ENCODE measurements at places on chromosomes 7 and 10.

DNA sequence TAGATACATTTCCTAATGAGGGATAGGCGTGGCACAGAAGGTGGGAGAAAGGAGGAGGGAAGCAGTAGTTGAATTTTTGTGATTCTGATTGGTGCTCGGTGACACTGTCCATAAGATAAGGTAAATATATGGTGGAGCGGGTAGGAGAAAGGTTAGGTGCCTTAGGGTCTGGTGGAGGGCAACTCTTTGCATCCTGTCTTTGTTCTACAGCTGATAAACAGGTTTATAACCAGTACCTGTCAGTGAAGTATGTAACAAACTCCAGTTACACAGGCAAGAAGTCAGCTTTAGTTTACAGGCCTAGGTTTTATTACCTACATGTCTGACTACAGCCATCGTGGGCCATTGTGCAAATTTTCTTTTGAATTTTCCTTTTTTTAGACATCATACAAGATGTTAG is 10.9 kb upstream of the FAM180A start:
- no peak for DNase-seq

GRCh38 chr7:19102884-19103283 is 14.6 kb downstream of the TWIST1 start:
- DNase-seq: no peak

DNA sequence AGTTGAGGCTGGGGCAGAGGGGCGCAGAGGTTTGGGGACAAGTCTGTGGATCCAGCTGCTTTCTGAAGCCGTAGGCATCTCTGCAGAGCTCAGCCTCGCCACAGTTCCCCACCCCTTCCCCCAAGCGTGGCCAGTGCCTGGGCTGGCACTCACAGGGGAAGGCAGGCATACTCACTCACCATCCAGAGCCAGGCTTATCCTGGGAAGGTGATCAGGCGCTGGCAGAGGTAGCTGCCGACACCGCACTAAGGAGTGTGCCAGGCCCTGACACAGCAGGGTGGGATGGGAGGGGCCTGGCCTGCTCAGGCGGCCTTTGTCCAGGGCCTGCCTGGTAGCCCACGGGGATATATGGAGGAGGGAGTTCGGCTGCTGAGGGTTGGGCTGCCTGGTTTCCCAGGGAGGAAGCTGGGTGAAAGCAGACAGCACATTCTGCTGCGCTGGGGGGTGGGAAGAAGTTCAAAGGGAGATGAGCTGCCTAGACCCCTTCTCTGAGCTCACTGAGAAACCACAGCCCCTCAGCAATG is 15.9 kb downstream of the VSIR start:
- DNase-seq: no peak

- no peak for DNase-seq
Measured at GRCh38 chr10:9561821-9562505, 1455.7 kb upstream of the CELF2 start.

DNA sequence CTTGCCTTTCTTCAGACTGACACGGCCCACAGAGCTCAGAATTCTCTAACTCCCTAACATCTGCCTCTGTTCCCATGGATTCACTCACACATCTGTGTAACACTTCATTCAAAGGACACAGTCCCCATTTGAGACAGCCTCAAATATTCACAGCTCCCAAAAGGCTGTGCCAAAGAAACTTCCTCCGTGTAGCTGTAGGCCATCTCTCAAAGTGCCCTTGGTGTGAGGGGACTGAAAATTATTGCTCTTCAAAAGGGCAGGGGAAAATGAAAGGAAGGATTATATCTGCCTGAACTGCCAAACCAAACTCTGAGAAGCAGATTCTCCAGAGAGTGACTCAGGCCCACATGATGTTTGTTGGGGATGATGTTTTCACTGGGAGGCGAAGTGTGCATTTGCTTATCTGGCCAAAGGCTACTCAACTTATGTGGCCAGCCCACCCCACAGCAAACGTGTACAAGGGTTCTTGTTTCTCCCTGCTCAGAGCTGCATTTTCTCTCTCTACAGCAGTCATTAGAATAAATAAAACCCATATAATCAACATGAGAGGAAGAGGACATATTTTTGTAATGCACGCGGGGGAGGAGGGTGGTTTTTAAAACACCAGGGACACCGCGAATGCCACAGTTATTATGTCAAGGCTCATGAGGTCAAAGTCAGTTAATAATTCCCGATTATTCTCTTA is 302.4 kb upstream of the NFE2L3 start:
- DNase-seq: peak; percentile 74

DNA sequence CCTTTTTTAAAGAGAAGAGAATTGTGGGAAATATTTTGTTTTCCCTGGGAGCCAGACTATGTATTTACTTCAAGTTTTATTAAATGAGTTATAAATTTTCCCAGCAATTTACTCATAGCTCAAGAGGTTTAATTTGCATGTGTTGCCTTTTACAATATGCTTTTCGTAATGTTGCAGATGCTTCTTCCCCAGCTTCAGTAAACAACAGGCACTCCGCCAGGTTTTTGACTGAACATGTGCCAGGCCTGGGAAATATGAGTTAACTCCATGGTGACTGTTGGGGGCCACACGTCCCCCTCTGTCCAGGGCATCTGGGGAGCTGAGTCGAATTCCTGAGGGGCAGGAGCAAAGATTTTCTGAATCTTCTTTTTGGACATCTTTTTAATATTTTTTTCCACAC is 545.7 kb downstream of the LRMDA start:
- DNase-seq: no peak

DNA sequence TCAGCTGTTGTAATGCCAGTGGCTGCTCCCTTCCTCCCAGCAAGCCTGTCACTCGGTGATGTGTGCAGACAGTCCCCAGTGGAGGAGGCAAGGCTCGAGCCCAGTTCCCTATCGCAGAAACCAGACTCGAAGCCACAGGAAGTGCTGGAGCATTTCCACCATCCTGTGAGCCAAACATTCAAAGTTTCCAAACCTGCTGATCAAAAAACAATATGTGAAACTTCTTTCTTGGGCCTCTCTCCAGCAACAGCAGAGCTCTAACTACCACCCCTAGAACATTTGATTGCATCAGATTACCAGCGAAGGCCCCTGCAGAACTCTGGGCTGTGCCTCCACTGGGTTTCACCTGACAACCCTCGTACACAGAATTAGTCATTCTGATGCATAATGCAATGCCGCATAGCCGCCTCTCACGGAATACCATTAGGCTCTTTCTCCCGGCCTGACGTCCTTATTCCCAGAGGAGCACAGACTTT is 94.0 kb downstream of the ELMO1 start:
- no peak for DNase-seq

DNA sequence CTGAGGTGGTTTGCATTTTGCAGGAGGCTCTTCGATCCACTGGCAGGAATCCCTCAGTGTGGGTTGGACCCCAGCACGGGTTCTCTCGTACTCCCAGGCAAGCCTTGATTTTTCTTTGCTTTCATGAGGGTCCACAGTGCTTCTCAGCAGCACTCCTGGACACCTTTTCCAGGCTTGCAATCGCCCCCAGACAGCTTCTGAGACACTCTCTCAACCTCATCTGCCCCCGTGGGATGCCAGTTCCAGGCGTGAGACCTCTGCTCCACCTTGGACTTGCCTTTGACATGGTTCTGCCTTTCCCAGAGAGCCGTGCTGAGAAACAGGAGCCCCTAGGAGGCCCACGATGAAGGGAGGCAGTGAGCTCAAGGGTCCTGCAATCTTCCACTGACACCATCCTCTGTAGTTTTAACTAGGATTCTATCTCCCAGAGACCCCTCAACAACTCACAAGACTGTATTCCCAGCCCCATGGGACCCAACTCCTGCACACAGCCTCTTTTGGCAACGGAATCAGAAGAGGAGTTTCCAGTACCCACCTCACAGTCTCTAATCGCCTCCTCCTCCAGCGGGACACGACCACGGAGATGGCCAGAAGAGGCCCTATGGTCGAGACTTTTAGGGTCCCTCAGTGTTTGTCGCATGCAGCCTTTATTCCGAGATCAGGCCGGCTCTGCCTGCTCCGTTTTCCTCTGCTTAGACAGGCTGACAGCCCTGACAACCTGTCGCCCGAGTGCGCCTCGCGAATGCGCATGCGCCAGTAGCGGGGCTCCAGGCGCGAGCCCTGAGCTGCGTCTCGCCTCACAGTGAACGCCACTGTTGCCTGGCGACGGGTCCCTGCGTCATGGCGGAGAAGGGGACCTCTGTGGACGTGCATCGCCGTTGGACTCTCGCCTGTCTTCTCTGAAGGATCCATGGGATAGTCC is 26.0 kb upstream of the ZNF273 start:
- DNase-seq: peak; percentile 64

DNA sequence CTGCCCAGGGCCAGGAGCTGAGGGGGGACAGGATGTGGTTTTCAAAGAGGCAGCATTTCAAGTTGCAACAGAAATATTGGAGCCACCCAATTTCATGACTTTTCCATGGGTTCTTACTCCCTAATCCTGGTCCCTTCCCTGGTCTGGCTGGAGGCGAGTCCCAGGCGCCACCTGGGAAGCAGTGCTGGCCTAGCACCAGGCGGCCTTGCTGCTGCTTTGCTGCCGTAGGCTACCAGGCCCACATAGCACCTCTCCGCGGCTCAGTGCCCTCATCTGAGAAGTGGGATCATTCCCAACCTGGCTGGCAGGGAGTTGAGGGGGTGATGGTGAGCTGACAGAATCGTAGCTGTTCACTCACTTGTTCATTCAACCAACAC is 33.7 kb downstream of the ZMIZ1 start:
- no peak for DNase-seq

GRCh38 chr10:51257511-51258248 is 183.4 kb downstream of the PRKG1 start:
- no peak for DNase-seq

GRCh38 chr10:30974355-30974754 is 57.3 kb downstream of the ZNF438 start:
- DNase-seq: no peak

DNA sequence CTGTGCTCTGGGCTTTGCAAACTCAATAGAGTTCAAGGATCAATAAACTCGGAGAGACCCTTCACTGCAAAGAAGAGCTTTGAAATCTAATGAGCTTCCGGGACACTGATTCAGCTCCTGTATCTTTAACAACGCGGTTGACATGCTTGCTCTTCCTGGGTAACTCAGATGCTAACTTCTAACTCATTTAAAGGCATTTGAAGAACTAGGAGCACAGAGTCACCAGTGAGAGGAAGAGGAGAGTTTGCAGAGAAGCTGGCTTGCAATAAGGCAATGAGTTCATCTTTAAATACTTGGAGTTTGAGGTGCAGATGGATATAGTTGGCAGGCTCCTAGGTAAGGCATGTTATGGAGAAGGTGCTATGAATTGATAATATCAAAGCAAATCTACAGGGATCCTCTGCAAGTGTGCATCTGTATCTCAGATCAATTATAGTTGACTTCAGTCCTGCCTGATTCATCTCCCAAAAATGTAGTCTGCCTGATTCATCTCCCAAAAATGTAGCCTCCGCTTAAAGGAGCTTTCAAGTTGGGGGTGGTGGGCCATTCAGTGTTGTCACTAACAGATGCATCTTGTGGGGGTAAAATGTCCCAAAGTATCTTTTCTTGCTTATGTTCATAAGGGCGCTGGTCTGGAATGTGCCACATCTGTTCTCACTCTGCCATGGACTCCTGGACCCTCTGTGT is 182.5 kb upstream of the PRSS58 start:
- peak; percentile 53 for DNase-seq

DNA sequence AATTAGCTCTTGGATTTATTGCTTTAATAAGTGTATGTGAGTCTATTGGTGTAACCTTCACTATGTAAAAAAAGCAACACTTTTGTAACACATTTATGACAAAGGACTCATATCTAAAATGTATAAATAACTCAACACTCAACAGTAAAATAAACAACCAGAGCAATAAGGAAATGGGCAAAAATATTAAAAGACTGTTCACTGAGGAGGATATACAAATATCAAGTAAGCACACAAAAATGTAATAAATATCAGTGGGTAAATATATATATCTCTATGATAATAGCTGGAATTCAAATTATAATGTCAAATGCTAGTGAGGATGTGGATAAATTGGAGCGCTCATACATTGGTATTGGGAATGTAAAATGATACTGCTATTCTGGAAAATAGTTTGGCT is 53.0 kb downstream of the HDAC9 start:
- no peak for DNase-seq

- no peak for DNase-seq
Measured at GRCh38 chr10:129394518-129395328, 72.3 kb upstream of the MGMT start.

GRCh38 chr7:116311816-116312471 is 101.6 kb downstream of the TES start:
- DNase-seq: no peak

GRCh38 chr7:78020136-78020873 is 221.7 kb downstream of the PHTF2 start:
- peak; percentile 80 for DNase-seq

DNA sequence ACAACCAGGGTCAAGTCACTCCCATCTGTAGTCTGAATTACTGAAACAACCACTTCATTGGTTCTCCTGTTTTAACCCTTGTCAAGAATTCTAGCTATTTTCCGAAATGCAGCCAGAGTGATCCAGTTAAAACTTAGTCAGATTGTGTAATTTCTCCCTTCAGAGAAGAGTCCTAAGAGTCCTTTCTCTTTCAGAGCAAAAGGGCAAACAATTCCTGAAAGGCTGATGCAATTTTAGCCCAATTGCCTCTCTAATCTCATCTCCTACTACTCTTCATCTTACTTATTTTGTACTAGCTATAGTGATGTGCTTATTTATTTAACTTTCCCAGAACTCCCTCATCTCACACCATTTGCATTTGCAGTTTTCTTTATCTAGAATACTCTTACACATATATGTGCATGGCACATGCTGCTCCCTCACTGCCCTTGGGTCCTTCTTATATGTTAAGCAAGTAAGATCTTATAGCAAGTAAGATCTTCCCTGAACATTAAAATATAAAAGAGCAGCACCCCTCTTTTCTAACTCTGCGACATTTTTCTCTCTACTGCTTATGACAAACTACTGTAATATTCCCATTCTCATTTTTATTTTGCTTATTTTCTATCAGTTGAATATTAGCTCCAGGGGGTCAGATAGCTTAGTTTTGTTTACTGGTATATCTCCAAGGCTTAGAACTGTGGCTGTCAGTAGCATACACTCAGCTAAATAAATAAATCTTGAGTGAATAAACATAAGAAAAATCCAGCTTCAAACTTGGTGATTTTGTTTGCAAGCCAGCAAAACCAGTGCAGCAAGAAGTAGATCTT is 44.6 kb downstream of the HGF start:
- peak; percentile 4 for DNase-seq

- no peak for DNase-seq
Measured at GRCh38 chr10:3281941-3282673, 109.5 kb upstream of the PITRM1 start.

GRCh38 chr7:143383642-143383957 is 2.5 kb downstream of the ZYX start:
- DNase-seq: no peak

GRCh38 chr7:144516729-144517525 is 113.4 kb upstream of the NOBOX start:
- DNase-seq: no peak

Measured in hepatic stellate cell (primary cell).